ENCODE measurements at places on chromosomes 16 and 17.

DNA sequence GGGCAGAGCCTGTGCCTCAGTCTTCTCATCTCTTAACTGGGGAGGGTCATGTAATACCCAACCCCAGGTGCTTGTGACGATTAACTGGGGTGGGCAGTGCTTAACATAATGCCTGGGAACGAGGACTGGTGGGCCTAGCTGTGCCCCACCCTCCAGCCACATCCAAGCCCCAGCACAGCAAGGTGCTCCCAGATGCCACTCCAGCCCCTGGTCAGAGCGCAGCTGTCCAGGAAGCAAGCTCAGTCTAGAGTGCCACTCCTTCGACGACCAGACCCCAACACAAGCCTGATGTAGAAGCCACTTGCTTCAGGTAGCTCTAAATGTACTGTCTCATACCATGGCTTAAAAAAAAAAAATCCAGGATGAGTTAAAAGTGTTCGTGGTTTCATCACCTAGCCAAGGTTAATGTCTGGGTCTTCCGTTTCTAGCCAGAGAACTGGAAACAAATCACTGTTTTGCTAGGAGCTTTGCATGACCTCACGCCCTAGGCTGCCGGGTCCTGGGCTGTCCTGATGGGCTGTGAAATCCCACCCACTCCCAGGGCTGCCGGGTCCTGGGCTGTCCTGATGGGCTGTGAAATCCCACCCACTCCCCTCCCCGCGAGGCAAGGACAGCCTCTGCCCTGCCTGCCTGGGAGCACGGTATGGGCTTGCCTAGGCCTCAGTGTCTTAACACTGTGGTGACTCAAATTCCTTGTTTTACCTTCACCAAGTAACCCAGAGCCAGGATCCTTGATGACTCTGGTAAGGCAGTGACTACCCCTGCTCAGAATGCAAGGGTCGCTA lies 7.7 kb downstream of the MIEF2 start:
- no peak for DNase-seq

DNA sequence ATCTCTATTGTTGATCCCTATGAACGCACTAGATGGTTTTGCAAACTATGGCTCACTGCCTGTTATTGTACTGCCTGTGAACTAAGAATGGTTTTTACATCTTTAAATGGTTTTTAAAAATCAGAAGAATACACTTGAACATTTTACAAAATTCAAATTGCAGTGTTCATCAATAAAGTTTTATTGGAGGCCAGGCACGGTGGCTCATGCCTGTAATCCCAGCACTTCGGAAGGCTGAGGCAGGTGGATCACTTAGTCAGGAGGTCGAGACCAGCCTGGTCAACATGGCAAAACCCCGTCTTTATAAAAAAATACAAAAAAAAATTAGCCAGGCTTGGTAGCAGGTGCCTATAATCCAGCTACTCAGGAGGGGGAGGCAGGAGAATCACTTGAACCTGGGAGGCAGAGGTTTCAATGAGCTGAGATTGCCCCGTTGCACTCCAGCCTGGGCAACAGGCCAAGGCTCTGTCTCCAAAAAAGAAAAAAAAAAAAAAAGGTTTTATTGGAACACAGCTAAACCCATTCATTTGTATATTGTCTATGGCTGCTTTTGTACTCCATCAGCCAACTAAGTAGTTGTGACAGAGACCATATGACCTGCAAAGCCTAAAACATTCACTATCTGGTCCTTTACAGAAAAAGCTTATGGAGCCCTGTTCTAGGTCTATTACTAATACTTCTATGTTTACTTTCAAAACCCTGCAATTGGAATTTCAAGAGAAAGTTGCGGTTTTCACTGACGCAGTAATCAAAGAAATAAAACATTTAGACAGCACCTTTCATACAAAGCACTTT lies 18.9 kb downstream of the IKZF3 start:
- no peak for DNase-seq

DNA sequence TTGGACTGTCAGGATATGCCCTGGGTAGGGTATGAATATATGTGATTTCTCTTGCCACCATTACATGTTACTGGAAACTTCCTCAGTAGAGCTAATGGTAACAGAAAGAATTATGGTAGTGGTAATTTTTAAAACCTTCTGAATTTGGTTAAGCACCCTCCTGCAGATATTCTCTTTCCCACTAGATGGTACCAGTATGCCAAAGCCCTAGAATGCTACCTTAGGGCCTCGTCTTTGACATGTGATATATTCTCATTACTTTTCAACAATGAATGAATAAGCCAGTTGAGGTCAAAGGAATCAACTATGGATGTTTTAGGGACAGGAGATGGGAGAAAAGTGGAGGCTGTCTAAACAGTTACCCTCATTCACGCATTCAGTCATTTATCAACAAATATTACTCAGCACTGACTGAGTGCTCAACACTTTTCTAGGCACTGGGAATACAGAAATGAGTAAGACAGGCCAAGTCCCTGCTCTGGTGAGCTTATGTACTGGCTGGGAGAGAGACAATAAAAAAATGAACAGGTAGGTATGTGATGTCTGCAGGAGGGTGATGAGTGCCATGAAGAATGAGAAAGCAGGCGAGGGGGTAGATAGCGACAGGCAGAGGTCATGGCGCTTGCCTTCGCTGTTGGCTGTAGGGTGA lies 14.7 kb downstream of the CDH13 start:
- no peak for DNase-seq

GRCh38 chr16:27281243-27281642 lies 12.7 kb upstream of the NSMCE1 start:
- no peak for DNase-seq

Data from COR-L47 (cell line).